CD4-positive, CD25-positive, alpha-beta regulatory T cell (primary cell): ENCODE measurements at places on chromosomes 16 and 17. TPM values are rescaled to one million over a fixed set of nuclear protein-coding genes. Genes with fewer than 3 reads are reported as not detected.

DNA sequence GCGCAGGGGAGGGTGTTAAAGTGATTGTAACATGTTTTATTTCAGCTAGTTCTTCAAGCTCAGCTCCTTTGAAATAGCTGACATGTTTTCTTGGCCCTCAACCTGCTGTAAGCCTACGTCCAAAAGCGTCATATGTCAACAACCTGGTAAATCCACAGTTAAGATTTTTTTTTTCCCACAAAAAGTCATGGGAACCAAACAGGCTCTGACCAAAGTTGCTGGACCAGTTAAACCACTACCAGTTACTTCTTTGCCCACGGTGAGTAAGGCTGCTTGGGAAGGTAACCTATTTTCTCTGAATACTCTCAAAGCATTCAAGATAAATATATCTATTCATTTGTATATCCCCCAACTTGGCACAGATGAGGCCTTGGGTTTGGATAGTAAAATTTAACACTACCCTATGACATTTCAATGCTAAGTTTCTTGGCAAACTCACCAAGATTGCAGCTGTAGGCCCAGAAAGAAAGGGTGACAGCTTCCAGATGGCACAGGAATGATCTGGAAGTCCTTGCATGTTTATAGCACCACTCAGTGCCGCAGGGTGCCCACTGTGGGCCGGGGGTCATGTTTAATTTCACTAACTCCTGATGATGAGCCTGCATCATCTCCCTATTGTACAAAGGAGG lies 166.2 kb downstream of the XYLT1 start:
- DNase-seq = no peak
- H3K4me3 ChIP-seq = no peak overlapping the region
- H3K36me3 ChIP-seq = no peaks in the 10 kb centered on the region
- H3K4me1 ChIP-seq = peaks cover 19% of the 10 kb centered on the region

- H3K4me3 ChIP-seq = peak overlapping the region; percentile 62
- no peaks in the 10 kb centered on the region for H3K36me3 ChIP-seq
- H3K4me1 ChIP-seq = peaks cover 40% of the 10 kb centered on the region
- peak overlapping the region; percentile 58 for H3K27ac ChIP-seq
- no peaks in the 10 kb centered on the region for H3K27me3 ChIP-seq
- DNase-seq = no peak
Observed at GRCh38 chr16:47565454-47565853, 104.3 kb downstream of the PHKB start.

- no peak overlapping the region for H3K4me3 ChIP-seq
- no peaks in the 10 kb centered on the region for H3K27me3 ChIP-seq
- no peaks in the 10 kb centered on the region for H3K36me3 ChIP-seq
Observed at GRCh38 chr16:9002042-9002441, 38.3 kb upstream of the USP7 start.

DNA sequence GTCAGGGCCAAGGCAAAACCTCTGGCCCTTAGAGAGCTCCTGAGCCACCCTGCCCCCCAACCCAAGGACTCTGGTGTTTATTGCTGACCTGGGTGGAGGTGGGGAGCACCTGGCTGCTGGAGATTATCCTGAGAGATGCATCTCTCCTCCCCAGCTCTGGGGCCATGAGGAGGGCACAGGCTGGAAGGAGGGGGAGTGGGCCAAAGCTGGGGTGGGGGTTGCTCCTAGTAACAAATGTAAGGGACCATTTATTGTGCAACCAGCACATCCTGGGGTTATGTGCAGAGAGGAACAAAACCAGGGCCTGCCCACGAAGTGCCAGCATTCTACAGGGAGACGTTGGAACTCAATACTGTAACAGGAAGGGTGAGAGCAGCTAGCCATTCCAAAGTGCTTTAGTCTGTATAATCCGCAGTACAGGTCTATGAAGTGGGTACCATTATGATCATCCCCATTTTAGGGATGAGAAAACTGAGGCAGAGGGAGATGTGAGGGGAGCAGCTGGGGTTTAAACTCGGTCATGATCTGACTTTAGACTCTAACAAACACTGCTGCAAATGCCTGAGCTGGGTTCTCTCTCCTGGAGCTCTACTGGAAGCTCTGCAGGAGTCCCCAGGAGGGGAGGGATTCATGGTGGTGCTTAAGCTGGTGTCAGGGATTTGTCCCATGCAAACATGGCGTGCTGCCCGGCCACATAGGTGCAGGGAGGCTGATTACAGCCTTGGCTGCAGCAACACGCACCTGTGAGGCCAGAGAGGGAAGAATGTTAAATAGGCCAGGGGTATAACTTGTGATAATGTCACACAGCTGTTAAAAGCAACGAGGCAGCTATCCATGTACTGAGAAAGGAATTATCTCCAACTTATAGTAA lies 1.4 kb upstream of the RHBDF2 start:
- no peak overlapping the region for H3K4me3 ChIP-seq
- peaks cover 33% of the 10 kb centered on the region for H3K4me1 ChIP-seq
- H3K27me3 ChIP-seq = no peaks in the 10 kb centered on the region
- DNase-seq = no peak
- H3K36me3 ChIP-seq = no peaks in the 10 kb centered on the region
- H3K27ac ChIP-seq = peak overlapping the region; percentile 74

Gene HSPB9
- total RNA-seq = not detected

GRCh38 chr16:86590501-86591144 lies 12.3 kb downstream of the FOXL1 start:
- no peak for DNase-seq
- no peak overlapping the region for H3K4me3 ChIP-seq
- no peak overlapping the region for H3K27ac ChIP-seq
- H3K4me1 ChIP-seq = no peaks in the 10 kb centered on the region
- H3K36me3 ChIP-seq = no peaks in the 10 kb centered on the region

GRCh38 chr17:34847938-34848337 lies 113.3 kb downstream of the CCT6B start:
- H3K4me3 ChIP-seq = no peak overlapping the region
- H3K27me3 ChIP-seq = no peaks in the 10 kb centered on the region
- H3K4me1 ChIP-seq = peaks cover 19% of the 10 kb centered on the region
- DNase-seq = no peak

GRCh38 chr17:57940653-57941329 lies 14.4 kb downstream of the CUEDC1 start:
- DNase-seq = no peak
- H3K4me1 ChIP-seq = peaks cover 4% of the 10 kb centered on the region
- peaks cover 5% of the 10 kb centered on the region for H3K27me3 ChIP-seq
- no peak overlapping the region for H3K27ac ChIP-seq

DNA sequence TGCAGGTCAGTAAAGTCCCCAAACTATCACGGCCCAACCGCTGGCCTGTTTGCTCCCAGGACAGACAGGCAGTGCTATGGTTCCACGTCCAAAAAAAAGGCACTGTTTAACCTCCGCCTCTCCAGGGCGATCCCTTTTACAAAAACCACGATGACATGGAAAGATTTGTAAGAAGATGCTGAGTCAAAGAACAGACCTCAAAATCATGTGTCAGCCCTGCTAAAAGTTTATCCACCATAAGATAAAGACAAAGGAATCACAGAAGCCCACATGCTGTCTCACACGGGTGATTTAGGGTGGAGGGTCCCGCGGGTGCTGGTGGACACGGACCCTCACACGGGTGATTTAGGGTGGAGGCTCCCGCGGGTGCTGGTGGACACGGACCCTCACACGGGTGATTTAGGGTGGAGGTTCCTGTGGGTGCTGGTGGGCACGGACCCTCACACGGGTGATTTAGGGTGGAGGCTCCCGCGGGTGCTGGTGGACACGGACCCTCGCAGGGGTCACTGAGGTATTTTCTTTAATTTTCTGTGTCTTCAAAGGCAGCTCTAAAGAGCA lies 117.2 kb upstream of the METRNL start:
- no peak overlapping the region for H3K27ac ChIP-seq
- no peaks in the 10 kb centered on the region for H3K36me3 ChIP-seq
- DNase-seq = no peak
- no peak overlapping the region for H3K4me3 ChIP-seq

Gene KIFC3
- total RNA-seq = 1.2 TPM

- H3K4me1 ChIP-seq = peaks cover 26% of the 10 kb centered on the region
- H3K36me3 ChIP-seq = no peaks in the 10 kb centered on the region
- H3K4me3 ChIP-seq = no peak overlapping the region
- DNase-seq = no peak
- H3K27ac ChIP-seq = no peak overlapping the region
- no peaks in the 10 kb centered on the region for H3K27me3 ChIP-seq
Observed at GRCh38 chr16:78748220-78748929, 648.9 kb downstream of the WWOX start.

DNA sequence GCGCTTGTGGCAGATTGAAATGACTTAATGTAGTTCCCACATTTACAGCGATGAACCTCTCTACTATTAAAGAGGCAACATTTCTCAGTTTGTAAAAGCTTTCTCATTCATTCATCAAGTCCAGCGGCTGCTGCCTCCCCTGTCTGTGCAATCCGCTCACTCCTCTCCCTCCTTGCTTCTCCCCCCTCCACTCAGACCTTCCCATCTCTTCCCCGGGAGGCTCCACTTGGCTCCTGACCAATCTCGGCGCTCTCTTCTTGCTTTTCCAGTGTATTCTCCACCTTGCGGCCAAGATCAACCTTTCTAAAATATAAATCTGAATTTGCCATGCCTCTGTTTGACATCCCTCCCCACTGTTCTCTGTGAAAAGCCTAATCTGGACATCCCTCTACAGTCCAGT lies 117.5 kb downstream of the ASIC2 start:
- H3K36me3 ChIP-seq = no peaks in the 10 kb centered on the region
- no peaks in the 10 kb centered on the region for H3K27me3 ChIP-seq
- no peaks in the 10 kb centered on the region for H3K4me1 ChIP-seq

DNA sequence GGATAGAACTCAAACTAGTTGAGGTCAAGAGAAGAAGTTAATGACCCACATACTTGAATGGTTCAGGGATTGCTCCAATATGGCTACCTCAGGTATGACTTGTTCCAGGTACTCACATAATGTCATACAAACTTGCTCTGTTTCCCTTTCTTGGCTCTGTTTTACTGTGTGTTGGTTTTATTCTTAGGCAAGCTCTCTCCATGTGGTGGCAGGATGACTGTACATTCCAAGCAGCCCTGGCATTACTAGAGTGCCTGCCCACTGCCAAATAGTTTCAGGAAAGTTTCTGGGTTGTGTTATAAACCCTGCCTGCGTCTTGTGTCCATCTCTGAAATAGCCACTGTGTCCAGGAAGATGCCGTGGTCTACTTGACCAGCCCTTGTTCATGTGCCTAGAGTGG lies 476.8 kb downstream of the SHISA9 start:
- no peaks in the 10 kb centered on the region for H3K4me1 ChIP-seq
- no peak overlapping the region for H3K27ac ChIP-seq
- DNase-seq = no peak
- H3K27me3 ChIP-seq = no peaks in the 10 kb centered on the region
- H3K4me3 ChIP-seq = no peak overlapping the region

Gene MMP2
- 0.49 TPM for total RNA-seq
